ENCODE measurements at places on chromosomes 16 and 17.

DNA sequence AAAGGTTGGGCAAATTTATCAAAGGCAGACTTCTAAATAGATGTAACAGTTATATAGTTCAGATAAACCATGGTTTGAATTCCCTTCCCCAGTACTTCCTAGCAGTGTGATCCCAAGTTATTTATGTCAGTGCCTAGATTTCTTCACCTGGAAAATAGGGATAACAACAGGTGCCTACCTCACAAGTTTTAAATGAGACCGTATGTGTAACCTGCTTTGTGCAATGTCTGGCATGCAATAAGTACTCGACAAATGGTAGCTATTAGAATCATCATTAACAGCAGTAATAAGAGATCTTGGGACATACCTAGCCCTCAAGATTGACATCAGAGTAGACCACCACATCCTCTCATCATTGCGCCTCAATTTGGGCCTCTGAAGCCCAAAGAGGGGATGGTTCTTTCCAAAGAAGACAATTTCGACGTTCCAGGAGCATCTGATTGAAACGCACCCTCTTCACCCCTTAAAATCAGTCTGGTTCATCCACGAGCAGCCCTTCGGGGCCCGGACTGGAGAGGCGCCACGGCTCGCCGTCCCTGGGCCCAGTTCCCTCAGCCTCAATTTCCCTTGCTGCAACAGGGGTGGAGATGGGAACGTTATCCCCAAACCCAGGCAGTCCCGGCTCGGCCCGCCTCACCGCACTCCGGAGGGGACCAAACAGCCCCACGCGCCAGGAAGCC lies 541 bp downstream of the ACACA start:
- DNase-seq: no peak

GRCh38 chr16:67713647-67714273 lies 5.4 kb downstream of the GFOD2 start:
- DNase-seq: no peak

DNA sequence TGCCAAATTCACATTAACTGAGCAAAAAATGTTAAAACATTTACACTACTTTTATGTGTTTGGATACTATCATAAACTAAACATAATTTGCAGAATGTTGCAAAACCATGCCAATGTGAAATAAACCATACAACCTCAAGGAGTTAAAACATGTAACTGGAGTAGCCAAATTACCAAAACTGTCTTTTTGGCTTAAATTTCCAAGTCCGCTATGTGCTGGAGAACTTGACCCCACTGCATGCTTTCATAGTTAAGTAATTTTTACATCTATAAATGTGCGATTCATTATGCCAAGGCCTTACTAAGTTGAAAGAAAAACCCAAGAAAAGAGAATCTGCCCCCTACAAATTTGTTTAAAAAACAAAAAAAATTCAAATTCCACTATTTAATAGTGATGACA lies 28.2 kb downstream of the BRD7 start:
- no peak for DNase-seq

- DNase-seq: peak; percentile 79
Measured at GRCh38 chr16:9260666-9261065, 169.2 kb downstream of the HAPSTR1 start.

Data from left lobe of liver (tissue), 2 donors.